ENCODE measurements at places on chromosomes 12 and 14. TPM values are rescaled to one million over a fixed set of nuclear protein-coding genes. Genes with fewer than 3 reads are reported as not detected.
A peak's percentile ranks its signal among the peaks of the same experiment; 100 is the strongest.

DNA sequence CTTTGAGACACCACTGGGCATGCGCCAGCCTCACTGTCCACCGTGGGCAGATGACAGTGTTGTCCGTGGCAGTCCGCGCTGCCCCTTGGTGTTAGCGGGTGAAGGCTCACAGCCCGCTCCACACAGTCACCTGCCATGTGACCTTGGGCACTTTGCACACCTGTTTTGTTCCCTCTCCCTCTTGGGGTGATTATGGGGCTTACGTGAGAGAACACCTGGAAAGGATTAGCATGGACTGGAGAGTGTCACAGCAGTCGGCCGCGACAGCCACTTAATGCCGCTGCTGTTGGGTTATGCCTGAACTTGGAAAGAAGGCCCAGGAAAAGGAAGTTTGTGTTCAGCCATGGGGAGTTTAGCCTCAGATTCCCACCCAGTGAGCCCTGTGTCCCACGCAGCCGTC is 94.2 kb downstream of the DDX51 start:
- DNase-seq, result no peak

GRCh38 chr12:23949348-23950209 is at the start of gene SOX5:
TSS of gene SOX5 (minus strand) at chr12:23949670. CDS start at chr12:23949601, 69 bp downstream.
- DNase-seq, result peak; percentile 33

GRCh38 chr12:83656004-83656403 is 969.3 kb downstream of the TMTC2 start:
- DNase-seq, result no peak

GRCh38 chr12:117790198-117790597 is 178.6 kb downstream of the KSR2 start:
- DNase-seq, result no peak

DNA sequence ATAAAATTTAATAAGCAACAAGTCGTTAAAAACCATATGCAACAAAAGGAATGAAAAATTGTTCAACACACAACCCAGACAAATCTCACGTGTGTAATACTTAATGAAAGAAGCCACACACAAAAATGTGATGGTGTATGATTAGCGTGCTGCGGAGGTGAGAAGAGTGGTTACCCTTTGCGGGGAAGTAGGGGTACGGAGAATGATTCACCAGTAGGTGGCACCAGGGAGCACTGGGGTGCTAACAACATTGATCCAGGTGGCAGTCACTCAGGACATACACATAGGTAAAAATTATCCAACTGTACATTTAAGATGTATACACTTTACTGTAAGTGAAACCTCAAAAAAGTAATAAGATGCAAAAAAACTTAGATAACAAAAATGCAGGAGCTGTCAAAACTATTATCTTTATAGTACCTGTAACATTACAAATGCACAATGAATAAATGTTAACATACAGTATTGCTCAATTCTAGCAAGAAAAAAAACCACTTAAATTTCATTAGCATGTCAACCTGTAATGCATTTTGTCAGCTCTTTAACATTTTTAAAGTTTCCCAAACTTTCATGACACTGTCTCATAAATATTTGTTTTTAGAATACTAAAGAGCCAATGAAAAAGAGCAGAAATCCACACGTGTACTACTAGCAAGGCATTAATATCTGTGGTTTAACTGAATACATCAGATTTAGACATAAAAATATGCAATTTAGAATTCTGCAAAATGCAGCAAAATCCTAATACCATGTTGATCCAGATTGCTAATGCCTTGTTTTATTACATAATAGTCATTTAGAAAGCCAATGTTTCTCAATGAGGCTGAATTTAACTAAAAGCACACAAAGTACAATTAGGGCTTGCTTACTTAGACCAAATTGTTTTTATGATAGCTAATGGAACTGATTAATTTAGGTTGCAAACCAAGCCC is 46.7 kb downstream of the TMCC3 start:
- no peak for DNase-seq

LRRC10 gene
- polyA plus RNA-seq, result not detected

DNA sequence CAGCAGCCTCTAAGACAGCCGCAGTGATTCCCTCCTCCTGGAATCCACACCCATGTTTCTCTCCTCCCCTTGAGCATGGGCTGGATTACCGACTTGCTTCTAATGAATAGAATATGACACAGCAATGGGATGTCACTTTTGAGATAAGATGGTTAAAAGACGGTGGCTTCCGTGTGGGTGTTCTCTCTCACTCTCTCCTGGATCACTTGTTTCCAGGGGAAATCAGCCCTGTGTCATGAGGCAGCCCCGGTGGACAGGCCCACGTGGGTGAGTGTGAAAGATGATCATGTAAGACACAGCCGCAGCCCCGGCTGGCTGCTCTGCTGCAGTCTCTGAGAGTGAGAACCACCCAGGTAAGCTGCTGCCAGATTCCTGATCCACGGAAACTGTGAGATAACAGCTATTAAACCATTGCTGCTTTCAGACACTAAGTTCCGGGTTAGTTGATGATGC is 10.7 kb downstream of the MOAP1 start:
- DNase-seq, result no peak

DNA sequence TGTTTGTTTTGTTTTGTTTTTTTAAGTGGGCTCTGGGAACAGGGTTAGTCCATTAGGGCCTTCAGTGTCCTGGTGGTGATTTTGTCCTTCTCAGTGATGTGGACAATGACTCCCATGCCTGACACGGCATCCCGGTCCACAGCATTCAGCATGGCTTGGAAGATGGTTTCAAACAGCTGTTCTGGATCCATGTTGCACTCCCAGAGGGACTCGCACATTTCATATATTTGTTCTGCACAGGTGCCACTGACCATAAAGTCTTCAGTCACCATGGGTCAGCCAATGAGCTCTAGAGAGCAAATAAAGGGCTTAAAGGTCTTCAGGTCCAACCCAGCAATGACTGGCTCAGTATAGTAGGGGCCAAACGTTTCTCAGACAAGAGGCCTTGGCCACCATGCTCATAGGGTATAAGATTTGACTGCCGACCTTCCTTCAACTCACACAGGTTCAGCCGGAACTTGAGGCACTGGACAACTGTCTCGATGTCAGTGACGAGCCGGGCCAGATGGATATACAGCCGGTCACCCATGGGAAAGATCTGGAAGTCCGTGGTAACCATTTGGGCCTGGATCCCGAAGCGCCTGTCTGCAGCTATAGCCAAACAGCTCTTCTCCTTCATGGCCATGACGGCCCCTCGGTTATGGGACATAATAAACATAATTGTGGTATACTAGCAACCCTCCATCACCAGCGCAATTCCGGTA is 18.0 kb downstream of the OR10P1 start:
- no peak for DNase-seq

KRT83 gene
- not detected for polyA plus RNA-seq

DNA sequence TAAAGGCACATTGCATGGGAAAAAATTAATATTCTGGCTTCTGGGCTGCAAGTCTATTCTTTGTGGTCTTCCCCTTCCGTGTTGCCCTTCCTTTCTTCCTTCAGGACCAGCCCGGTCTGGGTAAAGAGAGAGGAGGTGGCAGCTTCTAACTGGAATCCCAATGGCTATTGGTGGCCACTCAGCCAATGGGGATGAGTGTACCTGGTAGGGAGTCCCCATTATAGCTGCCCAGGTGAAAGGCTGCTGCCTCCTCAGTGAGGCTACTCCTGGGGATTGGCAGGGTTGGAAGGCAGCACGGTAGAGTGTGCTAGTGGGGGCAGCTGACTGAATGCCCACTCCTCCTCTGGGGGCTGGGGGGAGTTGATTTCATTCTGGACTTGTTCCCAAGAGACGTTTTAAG is 112.6 kb downstream of the RBM19 start:
- no peak for DNase-seq

SLCO1B1 gene
- polyA plus RNA-seq, result not detected

KRT74 gene
- not detected for polyA plus RNA-seq

GRCh38 chr12:2893007-2893406 is 2.3 kb downstream of the TULP3 start:
- peak; percentile 65 for DNase-seq

- peak; percentile 32 for DNase-seq
Measured at GRCh38 chr12:77725611-77726010, 105.1 kb upstream of the NAV3 start.

- DNase-seq, result no peak
Measured at GRCh38 chr14:76323331-76324050, 52.4 kb upstream of the ESRRB start.

All from AG04450 (cell line).